ENCODE measurements at places on chromosomes 6 and 20.

- no peak for DNase-seq
Observed at GRCh38 chr6:111306104-111306888, 176.7 kb downstream of the REV3L start.

GRCh38 chr6:40722091-40722490, 134.9 kb upstream of the LRFN2 start:
- no peak for DNase-seq

DNA sequence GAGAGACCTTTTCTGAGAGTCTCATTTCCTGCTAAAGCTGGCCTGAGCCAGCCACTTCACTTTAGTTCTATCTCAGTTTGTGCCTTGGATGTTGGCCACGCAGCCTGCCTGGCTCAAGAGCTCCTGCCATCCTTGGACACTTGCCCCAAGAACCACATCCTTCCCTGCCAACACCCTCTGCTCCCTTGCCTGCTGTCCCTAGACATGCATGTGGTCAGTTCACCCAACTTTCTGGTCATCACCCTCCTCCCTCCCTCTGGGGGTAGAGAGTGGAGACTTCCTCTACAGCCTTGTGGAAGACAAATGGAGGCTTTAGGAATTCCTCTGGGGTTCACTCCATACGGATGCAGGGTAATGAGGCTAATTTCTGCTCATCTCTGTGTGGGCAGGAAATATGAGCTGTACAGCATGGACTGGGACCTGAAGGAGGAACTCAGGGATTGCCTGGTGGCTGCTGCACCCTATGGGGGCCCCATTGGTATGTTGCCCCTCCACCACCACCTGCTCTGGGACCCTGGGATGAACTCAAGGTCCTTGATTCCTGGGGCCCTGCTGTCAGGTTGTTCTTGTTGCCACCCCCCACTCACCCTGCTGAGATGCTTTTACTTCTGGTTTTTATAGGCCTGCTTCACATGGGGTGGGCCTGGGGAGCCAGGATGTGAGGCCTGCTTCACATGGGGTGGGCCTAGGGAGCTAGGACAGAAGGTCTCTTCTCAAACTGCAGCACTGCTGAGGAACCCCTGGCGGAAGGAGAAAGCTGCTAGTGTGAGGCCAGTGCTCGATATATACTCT, 13.8 kb upstream of the PTPRA start:
- no peak for DNase-seq

DNA sequence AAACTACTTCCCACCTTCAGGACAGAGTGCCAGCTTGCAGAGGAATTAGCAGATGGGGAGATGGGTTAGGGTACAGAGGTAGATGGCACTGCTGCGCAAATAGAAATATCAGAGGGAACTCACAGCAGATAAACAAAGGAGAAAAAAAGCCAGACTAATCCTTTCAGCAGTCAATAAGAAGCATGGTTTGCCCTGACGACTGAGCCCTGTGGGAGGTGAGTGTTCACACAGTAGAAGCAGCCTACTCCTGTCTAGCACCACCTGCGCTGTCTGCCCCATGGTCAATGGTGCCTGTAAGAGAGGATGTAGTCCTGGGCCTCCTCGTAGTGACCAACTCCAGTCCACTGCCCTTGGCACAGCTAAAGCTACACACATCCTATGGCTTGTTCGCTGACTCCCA, 174.1 kb downstream of the IBTK start:
- no peak for DNase-seq

GRCh38 chr6:14734416-14735340, 511.2 kb upstream of the JARID2 start:
- DNase-seq = peak; percentile 39

- no peak for DNase-seq
Observed at GRCh38 chr20:50838707-50839385, 44.0 kb downstream of the BCAS4 start.

- no peak for DNase-seq
Observed at GRCh38 chr6:41707565-41708200, 27.7 kb downstream of the TFEB start.

DNA sequence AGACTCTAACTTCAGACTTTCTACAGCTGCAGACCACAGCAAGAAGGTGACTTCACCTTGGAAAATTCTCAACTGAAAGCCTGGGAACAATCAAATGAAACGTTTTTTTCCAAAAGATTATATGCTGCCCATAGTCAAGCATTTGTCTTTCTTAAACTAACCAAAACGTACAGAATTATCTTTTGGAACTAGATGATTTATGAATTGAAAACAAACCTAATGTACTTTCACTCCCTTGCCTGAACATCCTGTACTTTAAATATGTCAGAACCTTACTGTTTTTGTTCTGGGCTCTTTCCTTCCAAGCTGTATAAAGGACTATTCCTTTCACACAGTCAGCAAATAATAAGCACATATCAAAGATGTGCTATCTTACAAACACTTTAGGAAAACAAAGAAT, 62.4 kb upstream of the TNFAIP3 start:
- no peak for DNase-seq

DNA sequence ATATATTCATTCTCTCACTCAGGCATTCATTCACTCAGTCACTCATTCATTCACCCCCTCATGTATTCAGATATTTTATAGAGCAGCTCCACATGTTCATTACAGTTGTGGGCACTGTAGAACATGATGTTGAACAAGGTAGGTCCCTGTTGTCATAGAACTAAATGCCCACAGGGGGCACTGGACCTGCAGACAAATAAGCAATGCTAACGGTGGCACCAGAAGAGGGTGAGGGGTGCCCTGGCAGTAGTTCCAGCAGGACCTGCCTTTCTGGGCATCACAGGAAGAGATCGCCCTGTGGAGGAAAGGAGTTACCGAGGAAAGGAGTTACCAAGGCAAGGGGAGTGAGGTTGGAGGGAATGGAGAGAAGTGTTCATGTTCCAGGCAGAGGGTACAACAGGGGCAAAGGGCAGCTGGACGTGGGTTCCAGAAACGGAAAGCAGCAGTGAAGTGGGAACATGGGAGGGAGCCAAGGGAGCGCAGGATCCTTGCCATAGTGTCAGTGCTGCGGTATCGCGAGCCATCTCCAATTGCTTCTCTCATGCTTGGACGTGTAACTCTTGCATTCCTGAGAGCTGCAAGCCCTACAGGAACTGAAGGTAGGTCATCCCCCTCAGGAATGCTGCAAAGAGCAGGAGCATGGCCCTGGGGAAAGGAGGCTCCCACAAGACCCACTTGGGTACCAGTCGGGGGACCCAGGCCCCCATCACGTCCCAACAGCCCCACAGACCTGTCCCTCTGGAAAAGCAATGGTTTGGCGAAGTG, 128.2 kb downstream of the EDN3 start:
- DNase-seq = peak; percentile 65

DNA sequence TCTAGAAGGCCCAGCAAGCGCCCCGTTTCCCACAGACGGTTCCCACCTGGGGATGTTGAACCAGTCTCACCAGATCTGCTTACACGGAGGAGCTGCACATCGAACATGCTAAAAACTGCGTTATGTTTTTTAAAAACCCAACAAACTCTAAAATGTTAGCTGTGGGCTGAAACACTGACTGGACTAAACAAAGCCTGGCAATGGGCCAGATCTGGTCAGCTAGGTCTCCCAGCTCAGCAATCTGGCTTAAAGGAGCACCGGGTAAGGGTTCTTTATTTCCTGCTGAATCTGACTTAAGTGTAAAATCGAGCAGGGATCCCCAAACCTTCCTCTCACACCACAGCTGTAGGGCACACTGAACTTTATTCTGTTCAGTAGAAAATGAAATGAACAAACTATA, 156.9 kb downstream of the FOXC1 start:
- no peak for DNase-seq

DNA sequence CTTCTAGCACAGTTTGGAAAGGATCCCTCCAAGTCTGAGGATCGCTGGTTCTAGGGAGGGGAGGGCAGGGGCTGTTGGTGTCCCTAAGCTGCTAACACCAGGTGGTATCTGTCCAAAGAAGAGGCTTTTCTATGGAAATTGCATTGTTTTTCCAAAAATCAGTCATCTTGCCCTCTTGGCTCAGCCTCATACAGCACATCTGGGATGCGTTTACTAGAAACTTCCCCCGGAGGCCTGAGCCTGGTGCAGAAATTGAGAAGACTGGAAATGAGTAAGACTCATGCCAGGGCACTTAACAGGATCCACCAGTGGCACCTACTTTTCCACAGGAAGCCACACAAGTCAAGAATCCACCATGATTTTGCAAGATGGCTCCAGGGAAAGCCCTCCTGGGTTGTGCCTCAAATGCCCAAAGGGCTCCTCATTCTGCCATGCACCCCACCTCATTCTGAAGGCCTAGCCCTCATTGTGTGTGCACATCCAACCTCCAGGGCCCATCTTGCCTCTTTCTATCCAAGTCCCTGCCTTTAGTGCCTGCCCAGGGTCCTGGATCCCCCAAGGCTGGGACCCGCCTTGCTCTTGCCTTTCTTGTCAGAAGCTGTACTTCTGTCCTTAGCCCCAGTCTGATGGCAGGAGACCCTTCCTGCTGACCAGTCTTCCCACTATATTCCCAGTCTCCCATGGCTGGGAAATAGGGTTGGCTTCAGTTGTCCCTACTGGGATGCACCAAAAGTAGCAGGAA, 97.6 kb downstream of the MRPL14 start:
- DNase-seq = no peak

- no peak for DNase-seq
Observed at GRCh38 chr6:34174846-34175399, 29.0 kb upstream of the GRM4 start.

- no peak for DNase-seq
Observed at GRCh38 chr6:52333840-52334200, 28.1 kb upstream of the PAQR8 start.

DNA sequence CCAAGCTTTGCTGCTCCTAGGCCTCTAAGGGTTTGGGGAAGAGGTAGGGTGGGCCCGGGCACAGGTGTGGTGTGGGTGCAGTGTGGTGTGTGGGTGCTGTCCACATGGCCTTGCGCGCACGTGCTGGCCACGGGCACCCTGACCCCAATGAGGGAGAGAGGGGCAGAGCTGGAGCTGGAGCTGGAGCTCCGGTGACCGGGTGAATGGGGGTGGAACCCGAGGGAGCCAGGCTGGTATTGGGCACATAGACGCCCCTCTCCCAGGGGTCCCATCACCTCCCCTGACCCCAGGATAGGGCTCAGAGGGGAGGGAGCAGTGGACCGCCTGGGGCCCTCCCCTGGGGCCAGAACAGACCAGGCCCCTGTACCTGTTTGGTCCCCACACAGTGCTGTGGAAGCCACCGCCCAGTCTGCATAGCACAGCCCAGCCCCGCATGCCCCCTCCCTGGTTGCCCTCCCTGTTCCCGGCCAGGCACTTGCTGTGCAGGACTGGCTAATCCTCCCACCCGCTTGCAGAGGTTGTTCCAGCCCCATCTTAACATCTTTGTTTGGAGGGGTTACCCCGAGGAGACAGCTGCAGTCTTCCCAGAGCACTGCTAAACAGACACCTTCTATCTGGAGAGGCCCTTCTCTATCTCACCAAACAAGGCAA, 984 bp downstream of the ADAM33 start:
- no peak for DNase-seq

GRCh38 chr6:31615748-31616147, 714 bp downstream of the AIF1 start:
- no peak for DNase-seq

GRCh38 chr6:135280375-135281136, 99.4 kb downstream of the MYB start:
- DNase-seq = no peak

DNA sequence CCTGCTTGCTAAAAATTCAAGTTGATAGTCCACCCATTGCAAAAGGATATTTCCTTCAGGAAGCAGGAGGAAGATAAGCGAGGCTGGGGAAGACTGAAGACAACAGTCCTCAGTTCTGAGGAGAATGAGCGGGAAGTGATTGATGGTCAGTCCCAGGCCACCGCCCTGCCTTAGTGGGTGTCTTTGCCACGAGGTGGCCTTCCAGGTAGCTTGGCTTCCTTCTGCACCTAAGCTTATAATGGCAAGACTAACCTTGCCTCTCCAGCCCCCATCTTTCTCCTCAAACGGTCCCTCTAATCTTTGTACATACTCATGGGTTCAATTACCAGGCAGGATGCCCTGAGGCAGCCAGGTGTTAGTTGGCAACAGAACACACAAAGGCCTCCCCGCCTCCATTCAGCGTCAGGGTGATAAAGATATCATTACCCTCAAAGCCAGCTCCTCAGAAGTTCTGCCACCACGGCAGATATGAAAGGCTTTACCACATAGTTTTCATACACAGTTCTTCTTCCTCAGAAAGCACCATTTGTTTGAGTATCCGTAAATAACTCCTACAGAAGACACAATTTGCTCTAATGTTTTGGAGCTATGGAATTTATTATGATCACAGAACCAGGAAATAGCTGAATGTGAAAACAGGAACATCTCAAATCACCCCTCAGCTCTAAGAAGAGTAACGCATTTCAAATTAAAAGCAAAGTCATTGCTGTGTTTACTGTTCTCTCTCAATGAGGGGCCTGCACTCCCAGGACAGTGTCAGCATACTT, 249.4 kb downstream of the ATXN1 start:
- DNase-seq = no peak

GRCh38 chr6:139515511-139515910, 141.1 kb upstream of the CITED2 start:
- DNase-seq = peak; percentile 9

GRCh38 chr6:107509506-107509905, 19.6 kb downstream of the SOBP start:
- no peak for DNase-seq

DNA sequence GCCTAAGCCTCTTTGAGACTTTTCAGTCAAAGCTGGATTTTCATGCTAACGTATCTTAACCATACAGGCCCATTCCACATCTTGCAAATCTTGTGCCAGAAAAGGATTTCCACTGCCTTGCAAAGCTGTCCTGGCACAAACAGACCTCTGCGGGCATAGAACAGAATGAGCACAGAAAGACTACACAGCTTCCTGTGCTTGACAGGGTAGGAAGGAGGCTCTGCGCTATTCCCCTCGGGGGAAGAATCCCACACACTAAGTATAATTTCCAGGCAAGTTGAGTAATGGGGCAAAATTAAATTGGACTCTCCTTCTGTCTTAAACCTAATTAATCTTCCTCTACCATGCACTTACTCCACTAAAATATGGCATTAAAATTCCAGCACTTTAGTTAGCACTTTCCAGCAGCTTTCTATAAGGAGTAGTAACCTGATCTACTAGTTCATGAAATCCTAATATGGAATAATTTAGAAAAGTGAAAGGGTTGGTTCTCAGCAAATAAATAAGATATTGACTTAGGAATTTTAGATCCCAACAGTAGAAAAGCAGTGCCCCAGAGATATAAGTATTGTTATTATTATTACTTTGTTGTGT, 532.1 kb upstream of the JAG1 start:
- no peak for DNase-seq

- DNase-seq = no peak
Observed at GRCh38 chr6:148611213-148611612, 135.6 kb upstream of the UST start.

DNA sequence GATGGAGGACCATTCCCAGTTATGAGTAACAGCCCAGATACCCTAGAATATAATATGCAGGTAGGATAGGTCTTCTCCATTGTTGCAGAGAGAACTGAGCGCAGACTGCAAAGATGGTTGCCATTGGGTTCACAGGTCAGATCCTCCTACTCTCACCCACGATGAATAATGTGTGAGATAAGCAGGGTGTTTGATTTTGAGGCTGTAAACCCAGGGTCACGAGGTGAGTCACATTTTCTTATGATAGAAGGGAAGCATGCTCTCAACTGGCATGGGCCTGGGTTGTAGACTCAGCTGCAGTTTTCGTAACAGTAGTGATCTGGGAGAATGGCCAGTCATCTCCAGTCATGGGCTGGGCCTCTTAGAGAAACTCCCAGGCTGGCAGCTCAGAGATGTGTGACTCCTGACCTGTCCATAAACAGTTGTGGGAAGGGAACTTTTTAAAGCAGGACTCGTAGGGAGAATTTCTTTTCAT, 74.2 kb downstream of the CD164 start:
- DNase-seq = no peak

GRCh38 chr20:44958276-44958675, 1.9 kb downstream of the TOMM34 start:
- DNase-seq = no peak
